Stimulated activated CD4-positive, alpha-beta T cell treated with anti-CD3 and anti-CD28 coated beads, Interleukin-1b, Interleukin-23, amount 100 ng/mL, for 1 hour (primary cell): ENCODE measurements at places on chromosomes 7 and 10.

DNA sequence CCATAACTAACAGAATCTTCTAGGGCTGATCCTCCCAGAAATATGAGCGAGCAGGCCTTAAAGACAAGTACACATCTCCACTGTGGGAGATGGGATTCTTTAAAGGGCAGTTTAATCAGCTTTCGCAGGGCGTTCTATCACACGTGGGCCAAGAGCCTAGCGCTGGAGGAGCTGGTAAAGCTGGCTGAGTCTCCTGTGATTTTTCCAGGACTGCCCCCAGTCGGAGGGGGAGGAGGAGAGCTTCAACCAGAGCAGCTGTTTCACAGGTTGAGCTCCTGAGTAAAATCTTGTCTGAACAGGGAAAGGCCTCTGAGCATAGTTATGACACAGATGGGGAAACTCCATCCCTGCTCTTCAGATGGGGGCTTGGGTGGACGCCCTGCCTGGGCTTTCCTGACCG is 87.0 kb downstream of the ZNF365 start:
- no peak for DNase-seq

DNA sequence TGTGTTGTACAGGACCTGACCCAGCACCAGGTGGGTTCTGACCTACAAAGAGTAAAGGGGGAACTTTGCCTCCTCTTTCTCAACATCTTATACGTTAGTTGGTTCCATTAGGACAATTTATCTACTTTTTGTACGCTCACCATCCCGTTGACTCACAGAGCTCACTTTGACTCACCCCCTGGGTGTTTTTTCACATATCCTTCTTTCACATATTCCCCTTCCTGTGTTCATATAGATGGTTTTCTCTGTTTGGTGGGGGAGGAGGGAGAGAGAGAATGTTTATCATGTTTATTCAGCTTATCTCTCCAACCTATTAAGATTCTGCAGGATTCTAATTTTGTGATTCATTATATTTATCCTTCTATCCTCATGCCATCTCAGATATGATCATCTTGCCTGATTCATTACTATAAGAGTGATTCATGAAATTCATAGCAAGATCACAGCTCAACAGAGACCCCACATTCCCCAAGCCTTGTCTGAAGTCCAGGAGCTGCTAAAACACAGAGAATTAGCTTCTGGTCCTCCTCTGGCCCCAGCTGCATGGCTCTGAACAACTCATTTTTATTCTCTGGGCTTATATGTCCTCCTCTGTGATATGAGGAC is 37.2 kb downstream of the PRSS2 start:
- DNase-seq: no peak

DNA sequence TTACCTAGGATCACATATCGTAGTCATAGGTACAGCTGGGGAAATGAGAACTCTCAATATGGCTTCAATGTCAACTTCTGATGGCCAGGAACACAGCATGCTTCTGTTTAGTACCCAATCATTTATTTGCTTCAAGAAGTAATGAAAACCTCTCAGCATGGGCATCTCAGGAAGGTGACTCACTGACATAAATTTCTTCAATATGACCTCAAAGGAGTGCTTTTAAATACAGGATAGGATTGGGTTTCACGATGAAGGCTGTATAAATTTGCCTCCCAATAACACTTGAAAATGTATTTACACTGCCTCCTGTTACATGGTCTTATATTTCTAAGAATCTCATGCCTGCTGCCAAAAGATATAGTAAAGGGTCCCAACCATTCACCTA is 15.1 kb downstream of the ITGA8 start:
- DNase-seq: no peak

DNA sequence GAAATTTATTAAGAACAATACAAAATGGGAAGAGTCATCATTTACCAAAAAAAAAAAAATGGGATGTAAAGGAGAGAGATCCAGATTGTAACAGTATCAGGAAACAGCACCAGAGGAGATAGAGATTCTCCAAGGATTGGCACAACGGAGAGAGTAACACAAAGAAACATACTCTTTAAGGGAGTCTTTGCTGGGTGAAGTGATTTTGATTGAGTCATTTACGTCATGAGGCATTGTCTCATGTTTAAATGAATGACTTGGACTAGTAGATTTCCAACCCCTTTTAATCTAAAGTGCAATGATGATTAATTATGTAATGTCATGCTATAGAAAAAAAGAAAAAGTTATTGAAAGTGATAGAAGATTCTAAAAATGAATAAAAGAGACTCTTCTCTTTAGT is 68.8 kb downstream of the ITGB8 start:
- no peak for DNase-seq

DNA sequence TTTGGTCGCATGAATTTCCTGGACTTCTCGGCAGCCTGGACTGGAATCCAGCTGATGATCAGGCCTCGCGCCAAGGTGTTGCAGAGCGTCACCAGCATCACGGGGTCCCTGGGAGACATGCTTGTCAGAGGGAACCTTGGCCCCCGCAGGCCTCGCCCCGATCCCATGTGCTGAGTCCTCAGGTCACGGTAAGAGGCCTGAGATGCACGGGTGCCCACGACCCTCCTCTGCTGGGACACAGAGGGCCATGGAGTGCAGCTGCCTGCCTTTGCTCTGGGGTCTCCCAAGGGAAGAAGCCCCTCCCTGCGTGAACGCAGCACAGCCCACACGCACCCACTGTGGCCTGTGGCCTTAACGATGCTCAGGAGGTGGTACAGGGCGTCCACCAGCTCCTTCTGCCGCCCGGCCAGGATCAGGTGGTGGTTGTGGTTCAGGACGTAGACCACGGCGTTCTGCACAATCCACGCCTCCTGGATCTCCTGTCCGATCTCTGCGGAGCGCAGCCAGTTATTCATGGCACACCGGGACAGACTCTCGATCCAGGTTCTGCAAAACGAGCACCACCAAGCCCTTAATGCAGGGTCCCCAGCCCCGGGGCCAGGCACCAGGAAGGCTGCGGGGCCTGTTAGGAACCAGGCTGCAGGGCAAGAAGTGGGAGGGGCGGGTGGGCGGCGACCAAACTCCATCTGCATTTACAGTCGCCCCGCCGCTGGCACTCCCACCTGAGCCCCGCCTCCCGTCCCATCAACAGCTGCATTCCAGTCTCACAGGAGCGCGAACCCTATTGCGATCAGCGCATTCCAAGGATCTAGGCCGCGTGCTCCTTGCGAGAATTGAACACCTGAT is 29.4 kb downstream of the CFAP46 start:
- no peak for DNase-seq

DNA sequence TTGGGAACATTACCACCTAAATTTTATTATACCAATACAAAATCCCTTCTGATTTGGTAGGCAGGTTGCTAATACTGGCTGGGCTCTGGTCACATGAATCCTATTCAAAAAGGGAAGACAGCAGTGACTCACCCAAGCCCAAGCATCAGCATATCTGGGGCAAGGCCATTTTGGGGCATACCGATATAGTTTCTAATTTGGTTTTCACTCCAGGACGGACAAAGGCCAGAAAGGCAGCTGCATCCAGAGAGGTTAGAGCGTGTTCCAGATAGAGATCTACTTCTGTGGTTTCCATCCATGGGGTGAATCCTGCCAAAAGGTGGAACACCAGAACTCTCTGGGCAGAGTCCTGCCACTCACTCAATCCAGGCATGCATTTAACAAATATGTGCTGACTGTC is 335.8 kb downstream of the ELMO1 start:
- DNase-seq: no peak
